Testis (tissue), 5 donors: ENCODE measurements at places on chromosomes 11 and 22.

GRCh38 chr11:9020916-9021315 is 17.1 kb upstream of the NRIP3 start:
- DNase-seq = no peak

GRCh38 chr11:110121204-110121603 is 28.0 kb downstream of the ZC3H12C start:
- no peak for DNase-seq

- no peak for DNase-seq
Observed at GRCh38 chr11:7901319-7901854, 29.7 kb downstream of the OR10A6 start.

DNA sequence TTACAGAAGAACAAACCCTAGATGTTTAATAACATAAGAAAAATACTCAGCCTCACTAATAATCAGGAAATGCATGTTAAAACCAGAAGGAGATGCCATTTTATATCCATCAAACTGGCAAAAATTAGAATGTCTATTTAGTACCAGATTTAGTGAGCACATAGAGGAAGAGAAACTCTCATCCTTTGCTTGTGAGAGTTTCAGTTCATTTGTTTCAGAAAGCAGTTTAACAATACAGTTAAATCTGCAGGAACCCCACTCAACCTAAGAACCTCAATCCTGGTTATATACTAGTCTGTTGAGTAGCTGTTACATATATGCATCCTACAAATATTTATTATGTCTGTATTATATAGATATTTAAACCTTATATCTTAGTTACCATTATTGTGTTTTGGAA is 172.6 kb downstream of the WNT11 start:
- DNase-seq = no peak

- DNase-seq = no peak
Observed at GRCh38 chr11:117953024-117953671, 23.9 kb upstream of the TMPRSS13 start.

DNA sequence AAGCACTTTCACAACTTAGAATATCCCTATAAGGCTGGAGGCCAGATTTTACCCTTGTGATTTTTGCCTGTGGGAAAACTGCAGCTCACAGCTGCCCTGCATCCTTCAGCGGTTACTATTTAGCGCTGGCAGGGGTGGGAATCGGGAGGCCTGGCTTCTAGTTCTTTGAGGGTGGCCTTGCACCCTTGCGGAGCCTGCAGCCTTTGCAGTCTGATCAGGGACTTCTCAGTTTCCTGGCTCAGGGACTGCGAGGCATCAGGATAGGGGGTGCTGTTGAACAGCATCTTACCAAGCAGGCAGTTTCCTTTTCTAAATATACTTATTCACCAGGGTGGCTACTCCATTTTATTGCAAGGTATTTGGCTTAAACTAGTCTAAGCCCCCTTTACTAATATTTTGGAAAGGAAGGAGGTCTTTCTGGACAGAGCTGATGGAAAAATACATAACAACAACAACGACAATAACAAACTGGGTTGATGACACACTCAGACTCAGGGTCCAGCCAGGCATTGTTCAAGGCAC is 2.9 kb upstream of the APOA1 start:
- no peak for DNase-seq

GRCh38 chr11:12179019-12179418 is 68.6 kb downstream of the MICAL2 start:
- no peak for DNase-seq

DNA sequence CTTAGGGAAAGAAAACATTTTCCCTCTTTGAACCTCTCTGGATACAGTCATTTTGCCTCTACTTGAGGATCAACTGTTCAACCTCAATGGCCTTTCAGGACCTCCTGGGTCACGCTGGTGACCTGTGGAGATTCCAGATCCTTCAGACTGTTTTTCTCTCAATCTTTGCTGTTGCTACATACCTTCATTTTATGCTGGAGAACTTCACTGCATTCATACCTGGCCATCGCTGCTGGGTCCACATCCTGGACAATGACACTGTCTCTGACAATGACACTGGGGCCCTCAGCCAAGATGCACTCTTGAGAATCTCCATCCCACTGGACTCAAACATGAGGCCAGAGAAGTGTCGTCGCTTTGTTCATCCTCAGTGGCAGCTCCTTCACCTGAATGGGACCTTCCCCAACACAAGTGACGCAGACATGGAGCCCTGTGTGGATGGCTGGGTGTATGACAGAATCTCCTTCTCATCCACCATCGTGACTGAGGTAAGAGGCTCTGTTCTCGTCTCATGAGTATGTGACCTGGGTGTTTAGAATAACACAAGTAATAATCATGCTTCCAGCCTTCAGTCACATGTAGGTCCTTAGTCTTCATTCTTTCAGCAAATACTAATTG is 495 bp downstream of the SLC22A9 start:
- no peak for DNase-seq

- no peak for DNase-seq
Observed at GRCh38 chr22:32013200-32013599, 29.9 kb upstream of the SLC5A1 start.

GRCh38 chr11:46527591-46528130 is 66.2 kb downstream of the AMBRA1 start:
- no peak for DNase-seq

- DNase-seq = no peak
Observed at GRCh38 chr11:95508219-95508890, 277.4 kb upstream of the SESN3 start.

- DNase-seq = no peak
Observed at GRCh38 chr11:94754819-94755218, 13.3 kb upstream of the AMOTL1 start.

GRCh38 chr11:126061707-126062678 is 673 bp downstream of the CDON start:
- peak; percentile 41 for DNase-seq

GRCh38 chr22:45776313-45776585 is 104.6 kb downstream of the ATXN10 start:
- DNase-seq = no peak

DNA sequence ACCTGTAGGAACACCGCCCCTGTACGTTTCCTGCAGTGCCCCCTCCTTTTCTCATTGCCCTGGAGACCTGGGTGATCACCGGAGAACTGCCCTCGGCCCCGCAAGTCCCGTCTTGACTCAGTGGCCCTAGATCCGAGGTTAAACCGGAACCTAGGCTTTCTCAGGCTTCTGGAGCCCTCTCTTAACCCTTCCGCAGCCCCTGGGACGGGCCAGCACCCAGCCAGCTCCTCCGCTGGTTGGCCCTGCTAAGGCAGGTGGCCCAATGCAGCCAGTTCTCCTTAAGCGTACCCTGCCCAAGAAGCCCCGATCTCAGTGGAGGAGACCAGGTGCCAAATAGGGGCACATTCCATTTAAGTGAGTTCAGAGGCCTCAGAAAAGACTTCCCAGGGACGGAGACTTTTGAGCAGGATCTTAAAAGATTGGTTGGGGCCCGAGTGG is 776 bp downstream of the NLRX1 start:
- DNase-seq = no peak

- peak; percentile 86 for DNase-seq
Observed at GRCh38 chr11:67262731-67263675, 3.3 kb upstream of the GRK2 start.

GRCh38 chr11:65557280-65558001 is 718 bp downstream of the LTBP3 start:
- DNase-seq = no peak

DNA sequence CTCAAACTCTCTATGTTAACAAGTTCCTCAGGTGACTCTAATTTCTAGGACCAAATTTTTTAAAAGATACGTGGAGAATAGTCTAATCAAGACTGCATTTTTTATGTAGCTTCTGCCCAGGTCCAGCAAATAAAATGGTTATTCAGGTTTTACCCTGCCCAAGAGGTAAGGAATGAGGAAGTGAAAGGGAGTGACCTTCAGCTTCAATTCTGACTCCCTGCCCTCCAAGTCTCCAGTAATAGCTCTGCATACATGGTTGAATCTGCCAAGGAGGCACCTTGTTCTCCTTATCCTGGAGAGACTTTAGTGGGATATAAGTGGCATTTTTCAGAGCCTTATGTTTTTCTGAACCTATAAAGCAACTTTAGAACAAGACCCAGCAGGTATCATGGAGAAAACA is 15.5 kb downstream of the MUC15 start:
- no peak for DNase-seq

- DNase-seq = no peak
Observed at GRCh38 chr11:78311702-78312371, 105.8 kb downstream of the GAB2 start.

GRCh38 chr11:109858152-109858551 is 235.0 kb upstream of the ZC3H12C start:
- DNase-seq = no peak
